MV-4-11 (cell line): ENCODE measurements at places on chromosomes 13 and 19.

- DNase-seq, result no peak
Measured at GRCh38 chr19:48833977-48834376, 2.3 kb downstream of the HSD17B14 start.

- DNase-seq, result no peak
Measured at GRCh38 chr13:101291206-101291605, 125.1 kb downstream of the NALCN start.

GRCh38 chr13:109949397-109949796 is 163.0 kb upstream of the IRS2 start:
- DNase-seq, result no peak

DNA sequence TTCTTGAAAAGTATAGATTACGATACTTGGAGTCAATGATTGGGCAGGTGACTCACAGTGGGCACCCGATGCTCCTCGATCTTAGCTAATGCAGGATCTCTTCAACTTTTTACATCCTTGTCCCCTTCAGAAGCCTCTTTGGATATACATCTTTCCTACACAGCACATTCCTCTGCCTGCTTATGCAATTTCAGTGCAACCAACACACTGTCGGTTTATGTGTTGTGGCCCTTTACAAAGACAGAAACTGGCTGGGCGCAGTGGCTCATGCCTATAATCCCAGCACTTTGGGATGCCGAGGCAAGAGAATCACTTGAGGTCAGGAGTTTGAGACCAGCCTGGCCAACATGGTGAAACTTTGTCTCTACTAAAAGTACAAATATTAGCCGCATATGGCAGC is 2.6 kb downstream of the GPR42 start:
- no peak for DNase-seq
